ENCODE measurements at places on chromosomes 11 and 22.

DNA sequence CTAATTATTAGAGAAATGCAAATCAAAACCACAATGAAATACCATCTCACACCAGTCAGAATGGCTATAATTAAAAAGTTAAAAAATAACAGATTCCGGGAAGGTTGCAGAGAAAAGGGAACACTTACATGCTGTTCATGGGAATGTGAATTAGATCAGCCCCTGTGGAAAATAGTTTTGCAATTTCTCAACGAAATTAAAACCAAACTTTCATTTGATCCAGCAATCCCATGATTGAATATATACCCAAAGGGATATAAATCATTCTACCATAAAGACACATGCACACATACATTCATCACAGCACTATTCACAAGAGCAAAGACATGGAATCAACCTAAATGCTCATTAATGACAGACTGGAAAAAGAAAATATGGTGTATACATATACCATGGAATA is 32.5 kb downstream of the NOX4 start:
- DNase-seq: no peak

DNA sequence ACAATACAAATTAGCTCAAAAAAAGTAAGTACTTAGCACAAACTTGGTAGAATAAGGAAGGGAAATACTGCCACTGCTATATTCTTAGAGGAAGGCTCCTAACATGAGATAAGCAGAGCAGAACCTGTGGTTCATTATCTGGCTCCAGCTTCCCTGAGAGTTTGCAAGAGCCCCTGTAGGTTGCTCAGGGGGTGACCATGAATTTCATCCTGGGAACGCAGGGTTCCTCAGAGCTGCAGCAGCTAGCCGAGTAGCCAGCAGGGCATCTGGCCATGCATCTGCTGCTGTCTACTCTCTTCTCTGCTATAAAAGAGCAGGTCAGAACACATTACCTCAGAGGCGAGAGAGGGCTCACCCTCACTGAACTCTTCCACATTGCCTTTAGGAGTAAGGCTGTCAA is 67.3 kb downstream of the TRPC6 start:
- DNase-seq: no peak

DNA sequence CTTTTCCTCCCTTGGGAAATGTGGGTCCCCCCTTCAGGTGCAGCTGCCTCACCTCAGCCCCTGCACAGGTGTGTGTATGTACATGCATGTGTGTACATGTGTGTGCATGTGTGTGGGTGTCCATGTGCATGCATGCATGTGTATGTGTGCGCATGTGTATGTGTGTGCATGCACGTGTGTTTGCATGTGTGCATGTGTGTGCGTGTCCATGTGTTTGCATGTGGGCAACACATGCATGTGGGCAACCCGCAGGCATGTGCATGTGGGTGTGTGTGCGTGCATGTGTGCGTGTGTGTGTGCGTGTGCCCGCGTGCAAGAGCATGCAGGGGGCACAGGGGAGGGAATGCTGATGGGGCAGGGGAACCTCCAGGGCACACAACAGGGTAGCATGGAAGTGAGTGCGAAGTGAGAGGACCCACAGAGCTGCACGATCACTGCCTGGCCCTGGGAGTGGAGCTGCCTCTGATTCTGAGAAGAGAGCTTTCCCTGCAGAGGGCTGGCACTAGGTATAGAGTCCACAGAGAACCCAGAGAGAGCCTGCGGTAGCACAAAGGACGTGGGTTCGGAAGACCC is 14.6 kb upstream of the BAIAP2L2 start:
- no peak for DNase-seq

GRCh38 chr22:17648569-17648968 is 10.0 kb downstream of the BCL2L13 start:
- DNase-seq: no peak

All from CD4-positive, alpha-beta T cell treated with Interleukin-2 at 100 ng/mL for 4 hours (primary cell).